ENCODE measurements at places on chromosomes 5 and 9. TPM values are rescaled to one million over a fixed set of nuclear protein-coding genes. Genes with fewer than 3 reads are reported as not detected.

DNA sequence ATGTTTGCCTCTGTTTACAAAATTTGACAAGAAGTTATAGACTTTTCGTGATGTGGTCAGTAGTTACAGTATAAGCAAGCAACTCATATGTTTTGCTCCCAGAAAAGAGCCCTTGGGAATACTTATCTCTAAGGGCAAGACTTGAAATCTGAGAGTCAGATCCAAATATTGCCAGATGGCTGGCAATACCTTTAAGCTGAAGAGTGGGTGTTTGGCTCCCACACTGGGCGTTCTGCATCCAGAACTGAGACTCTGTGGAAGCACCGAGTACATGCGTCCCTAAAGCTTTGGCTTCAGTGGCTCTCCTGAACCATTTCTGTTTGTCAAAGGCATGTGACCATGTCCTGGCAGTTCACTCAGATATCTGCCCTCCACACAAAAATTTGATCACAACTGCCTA, 194.1 kb downstream of the DCP2 start:
- no peak for DNase-seq

DNA sequence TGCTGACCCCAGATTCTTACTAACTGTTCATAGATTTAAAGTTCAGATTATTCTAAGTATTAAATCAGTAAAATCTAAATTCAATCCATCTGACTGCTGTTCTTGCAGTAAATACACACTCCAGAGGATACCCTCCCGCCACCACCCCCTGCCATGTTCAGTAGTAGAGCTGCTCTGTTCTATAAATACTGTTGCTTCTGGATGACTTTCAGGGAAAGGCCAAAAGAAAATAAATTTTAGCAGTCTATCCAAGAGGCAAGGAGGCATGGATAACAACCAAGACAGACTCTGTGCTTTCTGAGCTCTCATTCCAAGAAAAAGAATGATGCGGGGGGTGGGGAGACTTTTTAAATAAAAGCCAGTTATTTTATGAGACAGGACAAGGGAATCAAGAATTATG, 115.1 kb downstream of the ADAMTS6 start:
- no peak for DNase-seq

GRCh38 chr5:43674536-43674935, 71.6 kb downstream of the NNT start:
- no peak for DNase-seq

DNA sequence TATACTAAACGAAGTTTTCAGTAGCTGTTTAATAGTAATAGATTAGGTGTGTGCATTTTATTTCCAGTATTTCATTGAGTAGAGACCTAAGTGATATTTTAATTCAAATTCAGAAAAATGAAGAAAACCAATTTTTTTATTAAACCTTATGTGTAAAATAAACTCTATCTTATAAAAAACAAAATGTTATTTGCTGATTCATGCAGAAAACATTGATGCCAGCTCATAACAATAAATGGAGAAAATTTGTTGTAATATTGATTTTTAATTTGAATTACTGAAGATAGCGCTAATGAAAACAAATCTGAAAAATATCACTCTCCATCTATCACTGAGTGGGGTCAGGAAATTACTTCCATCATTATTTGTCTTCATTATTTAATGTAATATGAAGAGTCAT, 1177.8 kb upstream of the SEMA6A start:
- DNase-seq: no peak

GRCh38 chr9:81499021-81499454, 190.3 kb downstream of the TLE1 start:
- DNase-seq: no peak

DNA sequence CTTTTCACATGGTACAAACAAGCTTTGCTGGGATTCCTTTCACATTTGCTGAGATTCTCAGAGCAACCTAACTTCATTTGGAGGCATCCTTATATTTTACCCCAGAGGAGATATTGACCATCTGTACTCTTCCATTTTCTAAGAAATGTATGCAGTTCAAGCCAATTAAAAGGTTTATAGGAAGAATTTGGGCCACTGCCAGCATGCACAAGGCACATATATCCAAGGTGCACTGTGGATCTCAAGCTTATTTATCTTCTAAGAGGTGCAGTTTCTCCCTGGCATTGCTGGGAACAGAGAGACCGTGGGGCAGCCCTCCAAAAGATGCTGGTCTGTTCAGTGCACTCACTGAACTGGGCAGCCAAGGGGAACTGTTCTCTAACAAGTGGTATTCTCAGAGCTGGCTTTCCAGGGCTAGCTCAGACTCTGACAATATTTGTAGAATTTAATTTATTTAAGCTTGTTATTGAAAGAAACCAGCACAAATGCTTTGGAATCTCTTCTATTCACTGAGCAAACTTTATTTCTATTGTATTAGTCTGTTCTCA, 213.3 kb downstream of the TENT4A start:
- no peak for DNase-seq

GRCh38 chr5:38615981-38616451, 59.6 kb upstream of the LIFR start:
- no peak for DNase-seq

DNA sequence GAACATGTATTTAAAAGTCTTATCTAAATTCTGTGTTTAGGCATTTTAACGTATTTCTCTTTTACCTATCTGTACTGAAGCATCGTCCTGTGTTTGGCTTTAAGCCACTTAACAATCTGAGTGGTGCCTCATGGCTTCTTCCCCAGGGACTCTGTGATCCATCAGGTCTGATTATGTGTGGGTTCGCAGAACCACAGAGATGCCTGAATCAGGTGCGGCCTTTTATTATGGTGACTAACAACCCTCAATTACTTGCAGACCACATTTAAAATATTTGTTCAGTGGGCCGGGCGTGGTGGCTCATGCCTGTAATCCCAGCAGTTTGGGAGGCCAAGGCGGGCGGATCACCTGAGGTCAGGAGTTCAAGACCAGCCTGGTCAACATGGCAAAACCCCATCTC, 39.6 kb upstream of the SAP30L start:
- DNase-seq: no peak

DNA sequence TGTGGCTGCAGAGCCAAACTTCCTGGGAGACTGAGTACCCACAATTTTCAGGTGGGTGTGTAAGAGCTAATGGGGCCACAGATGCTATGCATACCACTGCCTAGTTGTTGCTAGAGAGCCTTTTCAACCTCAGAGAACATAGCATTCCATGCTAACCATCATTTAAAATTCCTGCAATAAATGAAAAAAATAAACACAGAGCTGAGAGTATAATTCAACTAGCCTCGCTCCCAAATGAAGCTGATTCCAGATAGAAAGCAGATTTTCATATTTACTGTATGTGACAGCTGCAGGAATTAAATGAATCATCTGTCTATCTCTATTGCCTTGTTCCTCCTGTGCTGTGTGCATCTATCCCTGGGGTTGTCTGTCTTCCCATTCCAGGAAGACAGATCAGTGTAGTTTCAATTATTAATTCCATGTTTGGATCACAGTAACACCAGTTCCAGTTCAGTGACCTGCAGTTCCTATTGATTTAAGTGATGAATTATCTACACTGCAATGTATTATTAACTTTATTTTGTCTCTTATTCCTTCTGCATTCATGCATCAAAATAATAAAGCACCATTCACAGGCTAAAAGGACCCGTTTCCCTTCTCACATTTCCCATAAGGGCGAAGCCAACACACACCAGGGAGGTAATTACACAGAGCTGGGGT, 324.5 kb downstream of the SLIT3 start:
- no peak for DNase-seq

GRCh38 chr5:95907067-95907705, 54.5 kb downstream of the ELL2 start:
- DNase-seq: no peak

GKAP1 gene
- 11.5 TPM for total RNA-seq

GRCh38 chr5:66848749-66849641, 252.8 kb downstream of the MAST4 start:
- DNase-seq: no peak

ARID3C gene
- 1.2 TPM for total RNA-seq

TLX3 gene
- not detected for total RNA-seq

DNA sequence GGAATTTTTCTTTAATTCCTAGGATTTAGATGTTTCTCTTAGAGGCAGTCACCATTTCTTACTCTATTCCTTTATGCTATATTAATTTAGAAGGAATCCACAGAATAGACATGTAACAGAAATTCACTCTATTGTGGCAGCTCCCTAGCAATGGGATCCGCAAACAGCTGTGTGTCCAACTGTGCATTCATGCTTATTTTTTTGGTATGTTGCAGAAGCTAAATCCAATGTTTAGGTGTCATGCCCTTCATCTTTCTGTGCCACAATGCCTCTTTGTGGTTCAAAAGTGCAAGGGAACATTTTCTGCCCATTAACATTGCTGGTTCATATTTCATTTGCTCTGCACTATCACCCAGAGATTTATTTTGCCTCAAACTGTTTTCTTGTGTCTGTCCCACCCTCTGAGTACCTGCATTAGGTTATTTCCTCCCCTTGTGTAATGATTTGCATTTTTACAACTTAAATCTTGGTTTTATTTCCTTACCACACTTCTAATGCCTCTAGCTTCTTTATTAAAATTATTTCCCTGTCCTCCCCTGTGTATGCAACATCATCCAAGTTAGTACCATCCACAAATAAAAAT, 816.5 kb downstream of the EFNA5 start:
- DNase-seq: no peak

DAB2IP gene
- 70.7 TPM for total RNA-seq

GRCh38 chr5:117732264-117732663, 1157.6 kb upstream of the SEMA6A start:
- DNase-seq: no peak

DNA sequence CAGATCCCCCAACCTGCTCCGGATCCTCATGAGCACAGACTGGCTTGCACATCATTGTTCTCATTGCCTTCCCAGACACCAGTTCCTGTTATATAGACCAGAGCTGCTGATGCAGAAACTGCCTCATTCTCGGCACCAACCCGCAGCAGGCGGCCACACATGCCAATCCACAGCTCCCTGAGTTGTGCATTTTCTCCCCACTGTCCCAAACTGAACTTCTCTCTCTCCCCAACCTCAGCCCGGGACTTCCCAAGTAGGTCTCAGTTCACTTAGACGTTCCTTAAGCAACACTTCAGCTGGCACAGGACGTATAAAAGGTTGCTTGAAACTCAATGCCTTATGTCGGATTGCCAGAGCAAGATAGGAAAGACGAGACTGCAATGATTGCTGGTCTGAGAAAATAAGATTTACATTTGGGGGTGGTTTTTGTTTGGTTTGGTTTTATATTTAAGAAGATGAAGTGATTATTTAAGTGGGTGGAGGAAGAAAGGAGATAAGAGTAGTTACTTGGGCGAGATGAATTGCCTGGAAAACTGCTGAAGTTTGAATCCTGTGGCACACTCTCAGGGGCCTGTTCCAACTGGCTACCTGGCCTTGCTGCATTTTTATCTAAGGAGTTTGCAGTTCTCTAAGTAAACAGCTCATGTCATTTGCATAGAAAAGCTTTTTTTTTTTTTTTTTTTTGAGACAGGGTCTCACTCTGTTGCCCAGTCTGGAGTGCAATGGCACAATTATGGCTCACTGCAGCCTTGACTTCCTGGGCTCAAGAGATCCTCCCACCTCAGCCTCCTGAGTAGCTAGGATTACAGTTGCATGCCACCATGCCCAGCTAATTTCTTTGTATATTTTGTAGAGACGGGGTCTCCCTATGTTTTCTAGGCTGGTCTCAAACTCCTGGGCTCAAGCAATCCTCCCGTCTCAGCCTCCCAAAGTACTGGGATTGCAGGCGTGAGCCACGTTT, 155.4 kb downstream of the GOLPH3 start:
- no peak for DNase-seq

DNA sequence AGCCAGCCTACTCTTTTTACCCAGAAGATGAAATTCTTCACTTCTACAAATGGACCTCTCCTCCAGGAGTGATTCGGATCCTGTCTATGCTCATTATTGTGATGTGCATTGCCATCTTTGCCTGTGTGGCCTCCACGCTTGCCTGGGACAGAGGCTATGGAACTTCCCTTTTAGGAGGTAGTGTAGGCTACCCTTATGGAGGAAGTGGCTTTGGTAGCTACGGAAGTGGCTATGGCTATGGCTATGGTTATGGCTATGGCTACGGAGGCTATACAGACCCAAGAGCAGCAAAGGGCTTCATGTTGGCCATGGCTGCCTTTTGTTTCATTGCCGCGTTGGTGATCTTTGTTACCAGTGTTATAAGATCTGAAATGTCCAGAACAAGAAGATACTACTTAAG, 16.6 kb downstream of the OCLN start:
- DNase-seq: no peak

C5orf52 gene
- not detected for total RNA-seq
